ENCODE measurements at places on chromosomes 12 and 14.

DNA sequence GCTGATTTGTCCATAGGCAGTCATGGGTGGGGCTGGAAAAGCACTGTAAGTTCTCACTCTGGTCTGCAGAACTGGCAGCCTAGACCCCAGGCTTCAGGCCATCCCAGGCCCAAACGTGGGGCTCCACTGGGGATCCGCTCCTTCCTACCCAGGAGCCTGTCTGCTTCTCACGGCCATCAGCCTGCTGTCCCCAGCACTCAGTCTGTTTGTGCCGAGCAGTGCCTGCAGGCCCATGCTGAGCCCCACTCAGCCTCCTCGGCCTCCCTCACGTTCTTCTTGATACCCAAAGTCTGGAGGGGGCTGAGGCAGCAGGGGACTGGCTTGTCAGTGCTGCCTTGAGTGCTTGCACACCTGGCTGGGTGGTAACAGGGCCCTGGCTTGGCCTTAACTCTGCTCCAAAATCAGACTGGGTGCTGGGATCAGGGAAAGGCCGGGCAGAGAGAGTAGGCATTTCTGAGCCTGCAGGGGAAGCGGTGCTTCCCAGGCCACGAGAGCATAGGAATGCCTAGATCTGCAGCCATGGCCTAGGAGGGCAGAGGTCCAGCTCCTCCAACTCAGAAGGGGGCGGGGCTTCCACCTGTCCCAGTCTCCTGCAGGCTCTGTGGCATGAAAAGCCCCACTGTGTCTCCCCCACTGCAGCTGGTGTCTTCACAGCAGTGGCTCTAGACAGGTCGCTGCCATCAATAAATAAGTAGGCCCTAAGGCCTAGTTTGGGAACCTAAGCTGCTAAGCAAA, 772.4 kb upstream of the FBXO33 start:
- no peak for DNase-seq

DNA sequence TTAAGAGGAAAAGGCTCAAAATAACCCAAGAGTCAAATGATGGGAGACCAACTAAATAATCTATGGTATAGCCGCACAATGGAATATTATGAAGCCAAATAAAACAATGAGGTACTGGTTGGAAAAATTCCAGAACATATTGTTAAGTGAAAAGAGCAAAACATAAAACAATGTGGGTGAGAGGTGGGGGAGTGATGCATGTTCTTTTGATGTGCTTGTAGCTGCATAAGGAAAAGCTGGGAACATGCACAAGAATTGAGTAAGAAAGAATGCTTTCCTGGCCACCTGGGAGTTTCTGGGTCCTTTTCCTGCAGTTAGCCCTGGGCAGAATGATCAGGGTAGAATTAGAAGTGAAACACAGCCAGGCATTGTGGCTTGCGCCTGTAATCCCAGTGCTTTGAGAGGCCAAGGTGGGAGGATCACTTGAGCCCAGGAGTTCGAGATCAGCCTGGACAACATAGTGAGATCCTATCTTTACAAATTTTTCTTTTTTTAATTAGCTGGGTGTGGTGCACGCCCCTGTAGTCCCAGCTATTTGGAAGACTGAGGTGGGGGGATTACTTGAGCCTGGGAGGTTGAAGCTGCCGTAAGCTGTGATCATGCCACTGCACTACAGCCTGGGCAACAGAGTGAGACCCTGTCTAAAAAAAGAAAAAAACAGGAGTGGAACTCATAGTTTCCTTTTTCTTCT, 7.9 kb downstream of the ABCB9 start:
- no peak for DNase-seq

GRCh38 chr12:43812926-43813325, 6.8 kb upstream of the TWF1 start:
- DNase-seq, result no peak

- DNase-seq, result no peak
Observed at GRCh38 chr12:43308776-43309175, 243.2 kb downstream of the ADAMTS20 start.

GRCh38 chr12:104653730-104654664, 197.2 kb downstream of the CHST11 start:
- no peak for DNase-seq

DNA sequence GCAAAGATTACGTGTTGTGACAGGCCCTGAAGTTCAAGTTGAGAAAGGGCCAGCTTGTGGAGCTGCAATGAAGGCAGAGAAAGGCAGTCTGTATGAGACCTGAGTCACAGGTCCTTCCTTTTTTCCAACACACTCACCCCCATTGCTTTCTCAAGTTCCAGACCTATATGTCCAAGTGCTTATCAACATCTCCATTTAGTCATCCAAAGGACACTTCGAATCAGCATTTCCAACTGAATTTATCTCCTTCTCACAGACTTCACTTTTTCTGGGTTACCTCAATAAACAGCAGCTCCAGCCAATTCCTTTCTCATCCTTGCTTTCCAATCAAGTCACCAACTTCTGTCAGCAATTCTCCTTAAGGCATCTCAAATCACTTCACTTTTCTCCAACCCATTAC, 56.4 kb upstream of the KIF21A start:
- no peak for DNase-seq

- no peak for DNase-seq
Observed at GRCh38 chr12:64675795-64676194, 65.5 kb downstream of the RASSF3 start.

DNA sequence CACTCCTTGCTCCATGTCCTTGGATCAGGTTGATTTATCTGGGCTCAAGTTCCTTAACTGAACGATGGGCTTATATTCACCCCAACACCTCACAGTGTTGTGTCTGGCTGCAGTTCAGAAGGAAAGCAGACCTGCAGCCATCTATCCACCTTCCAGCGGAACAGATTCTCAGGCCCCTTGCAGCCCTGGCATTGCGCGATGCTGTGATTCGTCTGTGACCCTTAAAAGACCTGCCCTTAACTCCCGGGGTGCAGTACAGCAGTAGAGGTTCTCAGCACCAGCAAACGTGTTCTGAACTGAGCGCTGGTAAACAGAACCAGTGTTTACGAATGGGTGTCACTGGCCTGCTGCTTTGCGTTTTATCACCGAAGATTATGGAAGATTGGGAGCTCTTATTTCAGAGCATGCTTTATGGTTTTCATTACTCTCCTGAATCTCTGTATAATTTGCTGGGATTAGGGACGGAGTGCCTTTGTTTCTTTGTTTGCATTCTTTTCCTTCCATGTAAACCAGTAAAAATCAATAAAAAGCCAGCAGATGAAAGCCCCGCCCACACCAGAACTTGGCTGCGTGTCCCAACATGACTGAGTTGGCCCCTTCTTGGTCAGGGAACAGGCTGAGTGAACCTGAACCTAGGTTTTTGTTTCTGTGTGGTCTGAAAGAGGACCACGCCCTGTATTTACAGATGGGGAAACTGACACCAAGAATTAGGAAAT, 286.7 kb upstream of the CRY1 start:
- DNase-seq, result no peak

Measured in effector CD8-positive, alpha-beta T cell (primary cell).